ENCODE measurements at places on chromosomes 16 and 17. TPM values are rescaled to one million over a fixed set of nuclear protein-coding genes. Genes with fewer than 3 reads are reported as not detected.

Gene SLC35G6
- not detected for total RNA-seq

Gene GPR139
- not detected for total RNA-seq

Gene AANAT
- total RNA-seq: not detected

Gene TRPV3
- 0.74 TPM for total RNA-seq

Gene HERPUD1
- 86.9 TPM for total RNA-seq

Gene GRIN2A
- 2.8 TPM for total RNA-seq

Gene PAQR4
- total RNA-seq: 8.4 TPM

Gene CNTNAP1
- 2.9 TPM for total RNA-seq

- H3K4me3 ChIP-seq: no peak overlapping the region
- peak; percentile 32 for DNase-seq
- no peaks in the 10 kb centered on the region for H3K36me3 ChIP-seq
- no peaks in the 10 kb centered on the region for H3K27me3 ChIP-seq
Observed at GRCh38 chr17:66673668-66674276, 161.1 kb upstream of the CACNG5 start.

- peaks cover 92% of the 10 kb centered on the region for H3K36me3 ChIP-seq
- no peak overlapping the region for H3K27ac ChIP-seq
- H3K27me3 ChIP-seq: no peaks in the 10 kb centered on the region
- peaks cover 79% of the 10 kb centered on the region for H3K4me1 ChIP-seq
- no peak for DNase-seq
Observed at GRCh38 chr17:15236281-15237105, 28.6 kb downstream of the PMP22 start.

- DNase-seq: peak; percentile 43
- no peak overlapping the region for H3K4me3 ChIP-seq
- H3K27ac ChIP-seq: peak overlapping the region; percentile 54
- H3K27me3 ChIP-seq: no peaks in the 10 kb centered on the region
- H3K36me3 ChIP-seq: peaks cover 64% of the 10 kb centered on the region
Observed at GRCh38 chr16:70480127-70481105, 26.0 kb downstream of the FCSK start.

GRCh38 chr16:4699046-4699556, 5.7 kb downstream of the NUDT16L1 start:
- peaks cover 86% of the 10 kb centered on the region for H3K36me3 ChIP-seq
- no peak for DNase-seq
- H3K4me1 ChIP-seq: peaks cover 15% of the 10 kb centered on the region
- no peak overlapping the region for H3K27ac ChIP-seq

- peaks cover 10% of the 10 kb centered on the region for H3K4me1 ChIP-seq
- no peaks in the 10 kb centered on the region for H3K27me3 ChIP-seq
- DNase-seq: no peak
- no peaks in the 10 kb centered on the region for H3K36me3 ChIP-seq
Observed at GRCh38 chr17:70318051-70318450, 148.7 kb downstream of the KCNJ2 start.

- DNase-seq: no peak
- H3K27ac ChIP-seq: no peak overlapping the region
- no peaks in the 10 kb centered on the region for H3K27me3 ChIP-seq
- H3K4me1 ChIP-seq: no peaks in the 10 kb centered on the region
Observed at GRCh38 chr16:56247018-56247417, 55.7 kb downstream of the GNAO1 start.

- no peaks in the 10 kb centered on the region for H3K4me1 ChIP-seq
- no peaks in the 10 kb centered on the region for H3K36me3 ChIP-seq
- H3K27ac ChIP-seq: no peak overlapping the region
- DNase-seq: no peak
Observed at GRCh38 chr17:36153895-36154610, 22.4 kb downstream of the TBC1D3B start.

GRCh38 chr16:69935740-69936139, 15.4 kb upstream of the CLEC18A start:
- no peak overlapping the region for H3K27ac ChIP-seq
- H3K4me3 ChIP-seq: no peak overlapping the region

DNA sequence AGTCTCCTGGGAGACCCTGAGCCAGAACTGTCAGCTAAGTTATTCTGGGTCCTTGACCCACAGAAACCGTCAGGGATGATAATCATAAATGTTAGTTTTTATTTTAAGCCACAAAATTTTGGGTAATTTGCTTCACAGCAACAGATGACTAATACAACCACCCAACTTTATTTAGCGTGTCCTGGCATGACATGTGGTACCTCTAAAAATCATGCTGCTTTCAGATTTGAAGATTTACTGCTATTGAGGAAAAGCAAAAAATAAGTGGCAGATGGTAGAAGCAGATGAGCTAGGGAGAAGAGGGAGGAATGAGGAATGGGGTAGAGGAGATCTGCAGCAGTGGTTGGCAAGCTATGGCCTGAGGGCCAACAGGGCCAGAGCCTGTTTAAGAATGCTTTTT, 90.4 kb downstream of the TMEM100 start:
- no peaks in the 10 kb centered on the region for H3K36me3 ChIP-seq
- no peak overlapping the region for H3K27ac ChIP-seq

DNA sequence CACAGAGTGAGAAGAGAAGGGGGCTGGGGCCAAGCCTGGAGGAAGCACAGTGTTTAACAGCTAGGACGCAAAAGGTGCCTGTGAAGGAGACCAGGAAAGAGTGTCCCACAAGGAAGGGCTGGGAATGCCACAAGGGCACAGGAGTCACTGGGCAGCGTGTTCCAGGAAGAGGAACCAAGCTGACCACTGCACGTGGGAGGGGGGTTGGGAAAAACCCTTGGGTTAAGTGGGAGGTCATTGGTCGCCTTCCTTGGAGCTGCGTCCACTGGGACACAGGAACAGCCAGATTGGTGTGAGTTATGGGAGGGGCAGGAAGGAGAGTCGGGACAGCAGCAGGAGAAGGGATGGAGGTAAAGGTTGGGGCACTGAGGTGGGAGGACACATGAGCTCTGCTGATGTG, 12.9 kb downstream of the TTYH2 start:
- peaks cover 8% of the 10 kb centered on the region for H3K4me1 ChIP-seq
- H3K27me3 ChIP-seq: no peaks in the 10 kb centered on the region
- H3K27ac ChIP-seq: no peak overlapping the region

All from heart left ventricle (tissue), 16 donors.